NCI-H1436 (cell line): ENCODE measurements at places on chromosomes 6 and 20.
A peak's percentile ranks its signal among the peaks of the same experiment; 100 is the strongest.

DNA sequence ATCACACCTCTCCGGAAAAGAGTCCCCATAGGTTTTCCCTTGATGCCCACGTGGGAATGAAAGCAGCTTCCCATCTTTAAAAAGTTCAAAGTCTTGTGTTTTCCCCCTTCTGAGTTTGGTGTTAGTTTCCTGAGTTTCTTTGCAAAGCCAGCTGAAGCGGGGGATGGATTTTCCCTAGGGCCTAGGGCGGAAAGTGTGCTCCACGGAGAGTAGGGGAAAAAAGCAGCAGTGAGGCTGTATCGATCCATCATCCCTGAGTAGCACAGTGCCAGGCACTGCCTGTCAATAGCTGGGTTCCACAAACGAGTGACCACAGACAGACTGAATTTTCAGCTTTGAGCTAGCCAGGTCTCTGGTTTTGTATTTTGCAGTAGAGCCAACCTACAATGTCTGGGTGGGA is 1.3 kb downstream of the DAAM2 start:
- no peak for DNase-seq

GRCh38 chr6:161151660-161152526 is 122.0 kb downstream of the AGPAT4 start:
- DNase-seq, result no peak

DNA sequence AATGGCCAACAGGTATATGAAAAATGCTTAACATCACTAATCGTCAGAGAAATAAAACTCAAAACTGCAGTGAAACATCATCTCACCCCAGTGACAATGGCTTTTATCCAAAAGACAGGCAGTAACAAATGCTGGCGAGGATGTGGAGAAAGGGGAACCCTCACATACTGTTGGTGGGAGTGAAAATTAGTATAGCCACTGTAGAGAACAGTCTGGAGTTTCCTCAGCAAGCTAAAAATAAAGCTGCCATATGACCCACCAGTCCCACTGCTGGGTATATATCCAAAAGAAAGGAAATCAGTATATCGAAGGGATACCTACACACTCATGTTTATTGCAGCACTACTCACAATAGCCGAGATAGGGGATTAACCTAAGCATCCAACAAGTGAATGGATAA is 23.4 kb upstream of the INSM1 start:
- DNase-seq, result no peak

GRCh38 chr20:36285746-36286447 is 20.2 kb upstream of the DLGAP4 start:
- no peak for DNase-seq

GRCh38 chr6:71079677-71080076 is 122.8 kb upstream of the B3GAT2 start:
- DNase-seq, result no peak

GRCh38 chr6:13743736-13744127 is 32.1 kb upstream of the RANBP9 start:
- DNase-seq, result no peak

- DNase-seq, result peak; percentile 73
Observed at GRCh38 chr6:30722280-30723112, 2.3 kb downstream of the TUBB start.

DNA sequence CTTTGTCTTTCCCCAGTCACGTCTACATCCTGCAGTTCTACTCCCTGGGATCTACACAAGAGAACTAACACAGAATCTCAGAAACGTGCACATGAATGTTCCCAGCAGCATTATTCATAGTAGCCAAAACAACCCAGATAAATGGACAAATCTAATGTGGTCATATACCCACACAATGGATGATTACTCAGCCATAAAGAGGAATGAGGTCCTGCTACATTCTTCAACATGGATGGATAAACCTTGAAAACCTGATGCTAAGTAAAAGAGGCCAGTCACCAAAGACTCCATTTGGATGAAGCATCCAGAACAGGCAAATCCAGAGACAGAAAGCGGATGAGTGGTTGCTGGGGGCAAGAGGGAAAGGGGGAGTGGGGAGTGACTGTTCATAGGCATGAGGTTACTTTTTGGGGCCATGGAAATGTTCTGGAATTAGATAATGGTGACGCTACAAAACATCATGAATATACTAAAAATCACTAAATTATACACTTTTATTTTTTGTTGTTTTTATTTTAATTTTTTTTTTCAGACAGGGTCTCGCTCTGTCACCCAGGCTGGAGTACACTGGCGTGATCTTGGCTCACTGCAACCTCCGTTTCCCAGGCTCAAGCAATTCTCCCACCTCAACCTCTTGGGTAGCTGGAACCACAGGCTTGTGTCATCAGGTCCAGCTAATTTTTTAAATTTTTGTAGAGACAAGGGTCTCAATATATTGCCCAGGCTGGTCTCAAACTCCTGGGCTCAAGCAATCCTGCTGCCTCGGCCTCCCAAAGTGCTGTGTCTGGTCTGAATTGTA is 50.8 kb upstream of the DSN1 start:
- DNase-seq, result no peak

- no peak for DNase-seq
Observed at GRCh38 chr20:47453167-47453782, 48.4 kb upstream of the NCOA3 start.

GRCh38 chr6:11341867-11342266 is 109.4 kb upstream of the NEDD9 start:
- DNase-seq, result no peak

DNA sequence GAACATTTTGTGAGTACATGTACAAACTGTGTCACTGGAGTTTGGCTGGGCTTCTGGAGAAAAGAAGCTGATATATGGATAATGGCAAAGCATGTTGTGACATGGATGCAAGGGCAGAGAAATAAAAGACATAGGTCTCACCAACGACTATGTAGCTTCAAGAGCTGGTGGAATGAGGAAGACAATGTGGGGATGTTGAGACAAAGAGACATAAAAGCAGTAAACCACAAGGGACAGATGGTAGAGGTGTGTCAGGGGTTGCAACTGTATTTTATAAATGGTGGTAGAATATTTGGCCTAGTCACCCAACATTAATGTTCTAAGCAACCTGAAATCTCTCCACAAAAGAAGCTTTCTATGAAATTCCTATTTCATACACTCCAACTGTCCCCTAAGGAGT is 199.0 kb downstream of the KCNQ5 start:
- DNase-seq, result no peak

DNA sequence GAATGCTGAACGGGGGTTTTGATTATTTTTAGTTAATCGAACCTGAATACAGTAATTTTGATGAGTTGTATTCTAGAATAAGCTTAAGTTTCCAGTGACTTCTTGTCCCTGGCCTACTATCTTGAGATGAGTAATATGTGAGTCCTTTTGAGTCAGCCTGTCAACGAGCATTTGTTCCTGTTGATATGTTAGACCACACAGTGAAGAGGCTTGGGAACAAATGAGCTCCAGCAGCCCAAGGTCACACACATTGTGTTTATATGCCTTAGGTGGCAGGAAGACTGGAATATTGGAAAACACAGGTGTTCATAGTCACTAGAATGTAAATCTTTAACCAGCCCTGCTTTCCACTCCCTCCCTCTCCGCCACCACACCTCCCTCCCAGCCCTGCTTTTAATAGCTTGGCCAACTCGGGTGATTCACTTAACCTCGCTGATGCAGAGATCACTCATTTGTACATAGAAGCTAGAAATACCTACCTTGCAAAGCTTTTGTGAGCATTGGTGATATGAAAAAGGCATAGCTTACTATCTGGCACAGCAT is 9.1 kb downstream of the SMPDL3A start:
- no peak for DNase-seq

- peak; percentile 52 for DNase-seq
Observed at GRCh38 chr20:45293041-45294002, 13.3 kb upstream of the RBPJL start.

DNA sequence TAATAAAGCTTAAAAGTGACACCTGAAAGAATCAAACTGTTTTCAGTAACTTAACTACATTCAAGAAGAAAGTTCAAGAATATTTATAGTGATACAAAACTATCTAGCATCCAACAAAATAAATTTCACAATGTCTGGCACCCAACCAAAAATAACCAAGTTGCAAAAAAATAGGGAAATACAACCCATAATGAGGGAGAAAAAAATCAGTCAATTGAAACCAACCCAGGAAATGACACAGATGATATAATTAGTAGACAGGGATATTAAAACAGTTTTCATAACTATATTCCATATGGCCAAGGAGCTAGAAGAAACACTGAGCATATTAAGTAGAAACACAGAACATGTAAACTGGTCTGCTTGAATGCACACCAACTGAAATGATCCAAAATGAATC is 120.2 kb upstream of the BEND3 start:
- DNase-seq, result no peak

DNA sequence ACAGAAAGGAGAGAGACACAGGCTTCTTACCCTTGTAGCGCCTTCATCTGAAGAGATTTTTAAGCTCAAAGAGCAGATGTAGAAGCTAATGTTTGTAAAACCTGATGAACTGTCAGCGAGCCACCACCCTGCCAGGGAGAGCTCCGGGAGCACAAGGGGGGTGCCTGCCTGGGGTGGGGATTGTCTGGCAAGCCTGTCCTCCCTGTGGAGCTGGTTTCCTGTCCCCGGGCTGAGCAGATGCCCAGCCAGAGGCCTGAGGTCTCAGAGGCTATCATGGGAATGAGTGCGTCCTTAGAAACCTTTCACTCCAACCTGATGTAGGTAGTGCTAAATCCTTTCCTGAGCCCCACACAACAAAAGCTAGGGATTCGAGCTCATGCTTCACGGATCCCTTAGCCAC is 41.9 kb upstream of the NR2E1 start:
- no peak for DNase-seq

- no peak for DNase-seq
Observed at GRCh38 chr6:155706341-155706740, 250.7 kb upstream of the NOX3 start.

DNA sequence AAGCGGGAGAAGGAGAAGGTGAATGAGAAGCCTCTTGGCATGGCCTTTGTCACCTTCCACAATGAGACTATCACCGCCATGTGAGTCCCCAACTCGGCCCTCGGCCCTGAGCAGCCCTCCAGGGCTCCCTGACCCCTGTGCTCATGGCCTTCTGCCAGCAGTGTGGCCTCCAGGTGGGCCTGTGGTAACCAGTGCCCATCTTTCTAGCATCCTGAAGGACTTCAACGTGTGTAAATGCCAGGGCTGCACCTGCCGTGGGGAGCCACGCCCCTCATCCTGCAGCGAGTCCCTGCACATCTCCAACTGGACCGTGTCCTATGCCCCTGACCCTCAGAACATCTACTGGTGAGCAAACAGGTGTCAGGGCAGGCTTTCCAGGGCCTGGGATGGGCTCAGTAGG is 10.3 kb upstream of the CAPN11 start:
- no peak for DNase-seq

GRCh38 chr20:50799890-50800550 is 5.2 kb downstream of the BCAS4 start:
- DNase-seq, result no peak

DNA sequence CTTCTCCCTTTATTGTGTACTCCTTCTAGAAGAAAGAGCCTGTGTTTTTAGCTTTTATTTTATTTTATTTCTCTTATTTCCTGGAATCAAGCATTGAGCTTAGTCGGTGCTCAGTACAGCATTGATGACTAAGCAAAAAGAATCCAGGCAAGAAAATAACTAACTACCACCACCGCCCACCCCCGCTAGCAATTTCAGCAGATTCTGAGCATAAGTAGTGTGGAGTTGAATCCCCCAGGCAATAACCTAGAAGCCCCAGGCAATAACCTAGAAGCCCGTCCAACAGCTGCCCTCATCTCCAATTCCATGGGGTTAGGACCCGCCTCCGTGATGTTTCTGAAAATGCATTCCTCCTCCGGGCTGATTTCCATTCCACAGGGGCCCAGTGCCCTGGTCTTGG is 258.0 kb upstream of the TAB2 start:
- no peak for DNase-seq

- no peak for DNase-seq
Observed at GRCh38 chr20:48697845-48698491, 129.8 kb downstream of the PREX1 start.

GRCh38 chr6:170027647-170028043 is 263.2 kb downstream of the DLL1 start:
- no peak for DNase-seq

- no peak for DNase-seq
Observed at GRCh38 chr6:168609026-168609685, 168.2 kb downstream of the SMOC2 start.

DNA sequence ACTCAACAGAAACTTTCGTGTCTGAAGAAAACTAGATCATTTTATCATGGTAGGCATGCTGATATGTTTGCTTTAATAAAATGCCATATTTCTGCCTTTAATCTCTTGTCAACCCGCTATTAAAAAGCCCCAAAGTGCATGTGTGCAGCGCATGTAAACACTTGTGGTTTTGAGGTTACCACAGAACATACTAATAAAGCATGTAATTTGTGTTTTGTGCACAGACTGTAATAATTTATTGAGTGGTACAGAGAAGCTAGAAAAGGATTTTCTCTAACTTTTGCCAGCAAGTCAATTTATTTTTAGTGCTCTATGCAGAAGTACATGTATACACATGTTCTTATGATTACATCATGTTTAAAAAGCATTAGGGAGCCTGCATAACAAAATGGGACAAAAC is 349.9 kb upstream of the SLC35B3 start:
- DNase-seq, result no peak

GRCh38 chr6:118558464-118559217 is 10.5 kb downstream of the PLN start:
- no peak for DNase-seq

DNA sequence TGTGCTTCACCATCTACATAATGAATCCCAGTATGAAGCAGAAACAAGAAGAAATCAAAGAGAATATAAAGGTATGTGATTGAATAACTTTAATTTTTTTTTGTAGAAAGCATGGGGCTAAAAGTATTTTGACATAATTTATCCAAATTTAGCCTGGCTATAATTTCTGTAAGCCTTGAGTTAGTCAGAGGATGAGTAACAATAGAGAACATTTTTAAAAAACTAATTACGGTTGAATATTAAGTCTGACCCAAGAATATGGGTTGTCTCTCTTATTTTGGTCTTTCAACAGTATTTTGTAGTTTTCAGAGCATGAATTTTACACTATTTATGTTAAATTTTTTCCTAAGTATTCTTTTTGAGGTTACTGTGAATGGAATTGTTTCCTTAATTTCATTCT is 2.5 kb downstream of the GMNN start:
- DNase-seq, result no peak

- no peak for DNase-seq
Observed at GRCh38 chr6:112362027-112362795, 15.1 kb downstream of the RFPL4B start.

GRCh38 chr6:3811191-3811590 is 38.0 kb upstream of the FAM50B start:
- no peak for DNase-seq

GRCh38 chr20:17357238-17357637 is 130.4 kb downstream of the PCSK2 start:
- no peak for DNase-seq

DNA sequence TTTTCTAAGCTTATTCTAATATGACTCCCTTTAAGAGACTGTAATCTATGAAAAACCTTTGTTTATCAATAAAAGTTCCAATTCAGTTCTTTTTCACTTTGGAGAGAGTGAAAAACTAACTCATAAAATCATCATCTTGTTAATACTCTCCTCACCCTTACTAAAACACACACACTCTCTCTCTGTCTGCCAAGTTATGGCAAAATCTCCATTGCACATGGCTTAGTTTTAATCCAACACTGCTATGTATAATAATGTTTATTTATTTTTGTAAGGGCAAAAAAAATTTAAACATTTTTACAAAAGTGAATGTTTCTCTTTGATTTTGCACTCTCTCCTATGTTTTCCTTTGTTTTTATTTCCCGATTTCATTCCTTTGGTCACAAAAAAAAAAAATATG is 253.2 kb downstream of the BMP7 start:
- no peak for DNase-seq

GRCh38 chr6:43180985-43181384 is 1.0 kb upstream of the CUL9 start:
- no peak for DNase-seq

- DNase-seq, result no peak
Observed at GRCh38 chr6:165229216-165229615, 80.2 kb downstream of the C6orf118 start.
